ENCODE measurements at places on chromosomes 5 and 9. TPM values are rescaled to one million over a fixed set of nuclear protein-coding genes. Genes with fewer than 3 reads are reported as not detected.

Gene SV2C
- not detected for total RNA-seq

Gene THBS4
- not detected for total RNA-seq

Gene ORM2
- total RNA-seq: not detected

Gene DDX4
- total RNA-seq: not detected

Gene MCTP1
- 171 TPM for total RNA-seq

Gene POLK
- total RNA-seq: 37.7 TPM

Gene PAXX
- 19.6 TPM for total RNA-seq

Gene NR5A1
- total RNA-seq: not detected

Gene CCDC192
- total RNA-seq: not detected

Gene EPB41L4B
- 1.3 TPM for total RNA-seq

Gene TRPM6
- 0.38 TPM for total RNA-seq
